Stimulated activated CD8-positive, alpha-beta memory T cell treated with anti-CD3 and anti-CD28 coated beads, Interleukin-7, amount 100 ng/mL, for 1 hour (primary cell): ENCODE measurements at places on chromosomes 4 and X.
A peak's percentile ranks its signal among the peaks of the same experiment; 100 is the strongest.

DNA sequence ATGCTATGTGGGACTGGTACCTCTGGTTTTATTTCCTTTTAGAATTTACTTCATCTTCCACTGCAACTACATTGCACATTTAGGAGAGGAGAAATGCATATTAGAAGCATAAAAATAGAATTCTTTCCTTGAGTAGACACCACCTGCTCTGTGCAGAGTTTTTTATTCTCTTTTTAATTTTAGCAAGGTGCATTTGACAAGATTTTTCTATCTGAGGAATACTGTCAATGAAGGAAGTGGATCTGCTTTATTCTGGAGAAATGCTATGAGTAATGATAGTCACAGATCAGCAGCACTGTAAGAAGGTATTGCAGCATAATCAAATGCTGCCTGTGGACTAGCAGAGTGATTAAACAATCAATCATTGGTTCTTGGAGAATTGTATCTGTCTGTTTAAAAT is 1038.3 kb downstream of the RAPGEF2 start:
- DNase-seq = no peak

GRCh38 chr4:80173401-80173800 is 23.9 kb upstream of the PRDM8 start:
- DNase-seq = no peak

- DNase-seq = peak; percentile 92
Observed at GRCh38 chr4:77819843-77820648, 878 bp upstream of the CNOT6L start.

DNA sequence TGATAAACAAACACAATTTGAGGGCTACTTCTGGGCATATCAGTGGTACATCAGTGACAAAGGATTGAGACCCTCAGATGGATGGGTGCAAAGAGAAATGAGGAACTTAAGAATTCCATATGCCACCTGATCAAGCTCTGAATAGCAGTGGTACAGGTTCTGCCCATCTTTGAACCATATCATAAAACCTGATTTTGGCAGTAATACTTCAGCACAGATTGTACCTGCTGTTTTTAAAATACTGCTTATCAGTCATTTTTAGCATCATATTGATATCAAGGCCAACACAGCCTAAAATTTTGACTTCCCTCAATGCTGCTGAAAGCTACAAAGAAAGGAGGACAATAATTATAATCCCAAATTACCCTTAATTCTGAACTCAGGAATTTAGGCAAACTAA is 41.5 kb downstream of the ANK2 start:
- no peak for DNase-seq

DNA sequence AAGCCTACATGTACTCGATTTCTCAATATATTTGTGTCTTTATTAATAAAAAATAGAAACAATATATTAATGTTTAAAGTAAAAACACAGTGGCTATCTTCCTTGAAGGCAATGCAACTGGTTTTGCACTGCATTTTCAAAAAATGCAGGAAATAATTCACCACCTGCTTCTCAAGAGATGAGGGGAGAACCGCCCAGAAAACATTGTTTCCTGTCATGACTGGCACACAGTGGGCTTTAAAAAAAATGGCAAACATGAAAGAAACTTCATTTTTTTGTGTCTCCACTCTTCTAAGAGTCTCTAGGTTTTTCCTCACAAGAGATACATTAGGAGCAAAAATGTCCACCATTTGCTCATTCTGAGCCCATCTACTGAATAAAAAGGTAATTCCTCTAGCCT is 50.8 kb upstream of the C4orf50 start:
- no peak for DNase-seq

- DNase-seq = no peak
Observed at GRCh38 chrX:257681-258289, 23.4 kb upstream of the PLCXD1 start.

GRCh38 chr4:182925298-182925757 is 8.1 kb upstream of the DCTD start:
- DNase-seq = peak; percentile 32

DNA sequence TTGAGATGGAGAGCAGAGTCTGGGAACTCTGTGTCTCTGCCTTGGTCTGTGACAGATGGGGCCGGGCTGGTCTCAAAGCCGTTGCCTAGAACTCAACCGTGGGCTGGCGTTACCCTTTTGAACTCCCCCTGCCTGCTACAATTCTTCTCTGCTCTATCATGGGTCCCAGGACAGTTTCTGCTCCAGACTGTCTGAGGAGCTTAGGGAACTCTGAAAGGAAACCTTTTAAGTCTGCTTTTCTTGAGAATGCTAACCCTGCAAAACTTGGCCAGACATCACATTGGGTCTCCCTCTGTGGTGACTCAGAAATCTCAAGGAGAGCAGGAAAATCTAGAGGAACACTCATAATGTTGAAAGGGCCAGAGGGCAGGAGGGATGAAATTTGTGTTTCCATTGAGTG is 240.6 kb downstream of the CBR4 start:
- no peak for DNase-seq

GRCh38 chr4:41358647-41359421 is 102.1 kb downstream of the UCHL1 start:
- DNase-seq = no peak

DNA sequence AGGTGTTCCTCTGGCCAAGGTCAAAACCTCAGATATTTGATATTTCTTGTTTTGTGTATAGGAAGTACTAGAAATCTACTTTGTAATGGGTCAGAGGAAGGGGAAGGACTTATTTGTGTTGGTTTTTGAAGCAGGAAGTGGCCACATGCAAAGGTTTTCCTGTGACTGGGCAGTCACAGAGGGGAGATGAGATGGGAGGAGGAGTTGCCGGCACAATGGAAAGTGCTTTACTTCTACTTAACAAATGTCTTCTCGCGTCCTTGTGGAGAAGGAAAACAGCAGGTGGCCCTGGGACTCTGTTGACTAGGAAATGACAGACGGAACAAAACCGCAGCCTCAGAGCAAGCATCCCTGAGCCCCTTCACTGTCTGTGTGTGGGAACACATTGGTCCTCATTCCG is 46.6 kb downstream of the SHROOM2 start:
- DNase-seq = no peak

DNA sequence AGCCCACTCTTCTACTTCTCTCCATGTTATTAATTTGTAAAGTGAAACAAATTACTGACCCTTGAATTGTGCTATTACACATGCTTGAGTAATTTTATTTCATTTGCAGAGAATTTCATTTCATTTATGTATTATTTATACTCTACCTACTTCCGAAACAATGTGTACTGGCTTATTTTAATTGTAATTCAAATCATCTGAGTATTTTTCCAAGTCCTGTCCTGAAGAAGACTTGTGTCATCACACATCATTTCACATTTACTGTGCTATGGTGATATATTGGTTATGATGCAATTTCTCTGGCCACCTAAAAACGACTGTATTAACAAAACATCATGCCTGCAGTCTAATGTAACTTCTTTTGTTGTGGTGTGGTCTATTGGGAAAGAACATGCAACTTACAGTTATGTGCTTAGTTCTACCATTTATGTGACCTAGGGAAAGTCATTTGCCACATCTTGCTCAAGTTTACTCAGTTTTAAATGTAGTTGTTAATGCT is 384.5 kb downstream of the RPA4 start:
- DNase-seq = no peak

GRCh38 chr4:38145033-38145678 is 185.0 kb downstream of the PTTG2 start:
- DNase-seq = no peak

- no peak for DNase-seq
Observed at GRCh38 chr4:161252520-161253141, 911.2 kb downstream of the FSTL5 start.

DNA sequence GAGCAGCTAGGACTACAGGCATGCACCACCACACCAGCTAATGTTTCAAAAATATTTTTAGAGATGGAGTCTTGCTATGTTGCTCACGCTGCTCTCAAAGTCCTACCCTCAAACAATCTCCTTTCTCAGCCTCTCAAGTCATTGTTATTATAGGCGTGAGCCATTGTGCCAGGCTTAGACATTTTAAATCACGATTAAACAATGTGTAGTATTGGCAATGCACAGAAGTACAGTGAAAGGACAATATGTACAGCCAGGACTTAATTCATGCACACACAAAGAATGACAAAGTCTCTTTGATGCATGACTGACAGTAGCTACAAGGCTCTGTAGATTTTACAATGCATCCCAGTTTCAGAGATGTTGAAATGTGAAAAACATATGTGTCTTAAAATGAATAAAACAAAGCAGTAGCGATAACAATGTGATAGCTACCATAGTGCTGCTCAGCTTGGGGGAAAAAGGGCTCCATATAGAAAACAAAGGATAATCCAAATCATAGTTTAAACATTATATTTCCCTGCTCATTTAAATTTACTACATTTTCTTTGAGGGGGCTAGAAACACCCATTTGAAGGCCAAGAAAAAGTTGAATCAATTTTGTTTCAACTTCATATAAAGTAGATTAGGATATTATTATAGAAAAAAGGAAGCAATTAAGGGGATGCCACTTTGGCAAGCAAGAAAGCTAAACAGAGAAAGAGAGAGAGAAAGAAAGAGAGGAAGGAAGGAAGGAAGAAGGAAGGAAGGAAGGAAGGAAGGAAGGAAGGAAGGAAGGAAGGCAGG is 272.4 kb upstream of the SMIM31 start:
- DNase-seq = no peak

- DNase-seq = no peak
Observed at GRCh38 chr4:128349921-128350320, 62.3 kb upstream of the PGRMC2 start.

DNA sequence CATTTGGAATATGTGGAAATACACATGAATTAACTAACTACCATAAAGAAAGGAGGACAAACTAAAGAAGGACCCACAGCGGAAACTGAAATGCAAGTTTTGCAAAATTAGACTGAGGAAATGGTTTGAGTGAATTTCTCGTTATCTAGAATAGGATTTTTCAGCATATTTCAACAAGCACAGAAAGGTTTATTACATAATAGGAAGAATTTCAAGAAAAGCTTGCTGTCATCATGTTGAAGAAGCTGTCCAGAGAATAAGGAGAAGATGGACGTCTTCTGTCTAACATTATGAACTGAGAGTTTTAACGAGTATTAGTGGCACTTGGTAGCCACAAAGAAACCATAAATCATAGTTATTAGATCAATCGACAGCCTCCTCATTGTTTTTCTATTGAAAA is 45.0 kb downstream of the TEC start:
- no peak for DNase-seq

- DNase-seq = no peak
Observed at GRCh38 chrX:128975745-128976144, 547.5 kb downstream of the SMARCA1 start.

- DNase-seq = no peak
Observed at GRCh38 chrX:96841325-96841724, 42.4 kb upstream of the RPA4 start.
